Kidney tubule cell (primary cell): ENCODE measurements at places on chromosomes 4 and X.
A peak's percentile ranks its signal among the peaks of the same experiment; 100 is the strongest.

DNA sequence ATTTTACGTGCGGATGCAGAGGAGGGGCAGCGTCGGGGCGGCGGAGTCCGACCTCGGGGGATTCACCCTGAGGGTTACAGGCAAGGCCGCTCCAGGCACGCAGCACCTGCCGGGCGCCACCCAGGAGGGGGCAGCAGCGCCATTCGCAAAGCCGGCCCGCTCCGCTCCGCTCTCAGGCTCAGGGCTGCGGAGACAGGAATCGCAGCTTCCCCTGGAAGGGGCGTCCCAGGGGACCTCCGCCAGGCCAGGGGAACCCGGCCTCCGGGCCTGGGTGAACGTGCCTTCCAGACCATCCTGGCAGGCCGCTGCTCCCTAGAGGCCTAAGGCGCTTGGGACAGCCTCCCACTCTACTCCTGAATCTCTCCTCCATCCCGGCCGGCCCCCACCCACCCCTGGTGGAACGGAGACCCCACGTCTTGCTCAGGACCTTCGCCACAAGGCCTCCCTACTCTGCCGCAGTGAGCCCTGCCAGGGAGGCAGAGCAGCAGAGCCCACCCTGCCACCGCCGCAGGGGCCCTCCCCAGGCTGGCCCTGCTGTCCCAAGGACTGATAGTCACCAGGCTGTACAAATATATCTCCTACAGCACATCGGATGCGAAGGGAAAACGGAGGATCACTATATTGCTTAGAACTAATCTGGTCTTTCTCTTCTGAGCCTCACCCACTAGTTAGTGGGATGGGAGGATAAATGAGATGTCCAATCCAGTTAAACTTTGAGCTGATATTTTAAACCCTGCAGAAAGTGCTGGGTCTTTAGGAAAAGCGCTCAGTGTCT, 115.0 kb downstream of the SMIM20 start:
- peak; percentile 65 for DNase-seq

DNA sequence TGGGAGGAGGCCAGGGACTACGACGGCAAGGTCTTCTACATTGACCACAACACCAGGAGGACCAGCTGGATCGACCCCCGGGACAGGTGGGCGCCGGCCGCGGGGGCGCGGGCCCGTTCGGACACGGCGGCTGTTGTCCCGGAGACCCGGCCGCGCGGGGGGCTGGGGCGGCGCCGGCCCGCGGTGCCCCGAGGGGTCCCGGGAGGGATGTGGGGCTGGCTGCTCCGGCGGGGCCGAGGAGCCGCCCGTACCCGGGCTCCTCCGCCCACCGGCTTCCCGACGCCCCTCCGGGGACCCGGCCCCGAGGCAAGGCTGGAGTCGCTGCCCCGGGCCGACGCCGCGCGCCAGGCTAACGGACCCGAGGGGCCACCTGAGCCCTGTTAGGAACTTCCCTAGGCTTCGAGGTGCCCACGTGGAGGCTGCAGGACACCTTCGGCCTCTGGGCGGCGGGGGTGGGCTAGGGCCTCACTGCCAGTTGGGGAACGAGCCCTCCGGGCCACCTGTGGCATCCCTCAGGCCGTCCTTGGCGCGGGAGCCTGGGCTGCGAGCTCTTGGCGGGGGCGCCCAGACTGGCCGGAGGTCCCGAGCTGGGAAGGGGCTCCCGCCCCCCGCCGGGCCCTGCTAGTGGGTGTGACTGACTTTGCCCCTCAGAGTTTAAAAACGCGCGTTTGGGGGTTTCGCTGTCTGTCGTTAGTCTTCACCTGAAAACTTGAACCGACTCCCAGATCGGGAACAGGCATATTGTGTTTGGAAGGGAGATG, 660 bp downstream of the WWC2 start:
- DNase-seq = peak; percentile 59

DNA sequence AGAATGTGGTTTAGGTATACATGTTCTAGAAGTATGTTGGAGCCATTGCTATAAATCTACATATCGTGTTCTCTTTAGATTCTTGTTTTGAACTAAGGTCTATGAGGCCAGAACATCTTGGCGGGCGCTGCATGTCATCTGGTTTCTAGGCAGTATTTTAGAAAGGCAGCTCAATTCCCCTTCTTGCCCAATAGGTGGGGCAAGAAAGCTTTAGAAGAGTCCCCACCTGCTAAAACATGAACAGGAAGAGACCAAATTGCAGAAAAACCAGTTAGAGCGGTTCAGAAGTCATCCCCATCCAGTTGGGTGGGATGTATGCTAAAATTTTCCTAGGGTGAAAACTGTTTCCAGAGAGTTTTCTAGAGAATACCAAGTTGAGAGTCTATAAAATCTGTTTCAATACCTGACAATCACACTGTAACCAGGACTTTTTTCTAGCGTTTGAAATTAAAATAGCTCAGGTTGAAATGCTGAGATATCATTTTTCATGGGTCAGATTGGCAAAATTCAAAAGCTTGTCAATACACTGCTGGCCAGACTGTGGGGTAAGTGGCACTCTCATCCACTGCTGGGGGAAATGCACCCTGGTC, 17.5 kb upstream of the SH3KBP1 start:
- DNase-seq = peak; percentile 71

- no peak for DNase-seq
These were observed 1047.6 kb downstream of the TECRL start for GRCh38 chr4:63361628-63362027.

DNA sequence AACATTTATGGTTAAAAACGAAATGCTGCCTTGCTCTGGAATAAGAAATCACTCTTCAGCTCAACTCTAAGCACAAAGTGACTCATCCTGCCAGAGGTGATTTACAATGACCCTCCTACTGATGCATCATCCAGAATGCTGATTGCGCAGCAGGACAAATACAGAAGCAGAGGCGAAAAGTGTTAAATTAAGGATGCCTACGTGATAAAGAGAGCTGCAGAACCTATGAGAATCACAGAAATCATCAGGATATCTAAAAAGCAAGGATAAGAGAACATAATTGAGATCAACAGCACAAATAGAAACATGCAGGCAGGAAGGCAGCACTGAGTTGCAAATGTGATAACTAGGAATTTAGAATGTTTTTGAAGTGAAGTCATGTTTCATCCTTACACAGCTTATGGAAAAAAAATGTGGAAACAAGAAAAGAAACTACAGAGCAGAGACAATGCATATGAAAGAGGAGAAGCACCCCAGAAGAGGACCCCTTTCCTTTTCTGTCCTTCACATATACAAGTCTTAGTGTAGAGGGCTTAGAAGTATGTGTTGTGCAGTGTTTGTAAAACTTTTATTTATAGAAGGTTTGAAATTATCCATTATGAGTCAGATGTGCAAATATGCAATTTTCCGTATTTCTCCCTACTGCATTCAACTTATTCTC, 188.4 kb downstream of the SLC7A11 start:
- DNase-seq = peak; percentile 75

DNA sequence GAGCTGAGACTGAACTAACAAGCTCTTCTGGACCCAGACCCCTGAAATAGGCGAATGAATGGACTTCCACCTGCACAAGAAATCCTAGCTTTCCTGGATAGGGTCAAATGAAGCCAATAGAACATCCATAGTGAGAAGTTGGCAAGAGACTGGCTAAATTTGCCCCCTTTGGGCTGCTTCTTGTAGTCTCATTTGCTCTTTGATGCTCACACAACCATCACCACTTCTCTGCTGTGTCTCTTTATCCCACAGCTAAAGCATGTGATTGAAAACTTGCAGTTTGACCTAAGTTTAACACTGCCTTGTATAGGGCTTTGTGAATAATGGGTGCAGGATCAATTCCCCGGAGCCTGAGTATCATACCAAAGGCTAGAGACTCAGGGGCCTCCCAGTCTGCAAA, 38.2 kb downstream of the NLGN3 start:
- DNase-seq = no peak

DNA sequence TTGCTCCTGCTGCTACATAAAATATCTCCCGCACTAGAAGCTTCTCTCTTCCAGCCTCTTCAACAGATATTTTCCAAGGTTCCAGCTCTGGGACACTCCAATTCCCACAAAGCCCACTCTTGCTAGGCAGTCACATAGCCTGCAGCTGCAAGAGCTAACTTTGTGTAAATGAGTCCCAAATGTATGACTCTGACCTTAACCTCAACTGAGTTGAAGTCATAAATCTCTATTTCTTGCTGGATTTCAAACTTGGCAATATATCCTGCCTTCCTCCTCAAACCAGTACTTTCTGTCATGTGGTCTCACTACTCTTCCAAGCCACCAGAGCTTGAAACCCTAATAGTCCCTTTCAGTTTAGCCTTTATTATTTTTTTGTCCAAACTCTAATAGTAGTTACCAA, 315.4 kb upstream of the GRIA3 start:
- no peak for DNase-seq

DNA sequence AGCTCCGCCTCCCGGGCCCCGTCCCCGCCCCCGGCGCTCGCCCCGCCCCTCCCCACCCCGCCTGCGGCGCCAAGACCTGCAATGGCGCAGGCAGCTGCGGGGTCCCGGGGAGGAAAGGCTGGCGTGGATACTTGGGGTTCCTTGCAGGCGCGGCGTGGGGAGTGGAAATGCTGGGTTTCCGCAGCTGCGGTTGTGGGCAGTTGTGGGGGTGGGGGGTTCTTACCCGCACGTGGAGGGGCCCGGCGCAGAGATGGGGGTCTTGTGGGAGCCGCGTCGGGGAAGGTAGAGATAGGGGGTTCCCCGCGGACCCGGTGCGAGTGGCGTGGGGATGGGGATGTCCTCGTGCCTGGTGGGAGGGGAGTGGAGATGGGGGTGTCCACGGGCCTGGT, 680 bp upstream of the ASMTL start:
- DNase-seq = no peak

DNA sequence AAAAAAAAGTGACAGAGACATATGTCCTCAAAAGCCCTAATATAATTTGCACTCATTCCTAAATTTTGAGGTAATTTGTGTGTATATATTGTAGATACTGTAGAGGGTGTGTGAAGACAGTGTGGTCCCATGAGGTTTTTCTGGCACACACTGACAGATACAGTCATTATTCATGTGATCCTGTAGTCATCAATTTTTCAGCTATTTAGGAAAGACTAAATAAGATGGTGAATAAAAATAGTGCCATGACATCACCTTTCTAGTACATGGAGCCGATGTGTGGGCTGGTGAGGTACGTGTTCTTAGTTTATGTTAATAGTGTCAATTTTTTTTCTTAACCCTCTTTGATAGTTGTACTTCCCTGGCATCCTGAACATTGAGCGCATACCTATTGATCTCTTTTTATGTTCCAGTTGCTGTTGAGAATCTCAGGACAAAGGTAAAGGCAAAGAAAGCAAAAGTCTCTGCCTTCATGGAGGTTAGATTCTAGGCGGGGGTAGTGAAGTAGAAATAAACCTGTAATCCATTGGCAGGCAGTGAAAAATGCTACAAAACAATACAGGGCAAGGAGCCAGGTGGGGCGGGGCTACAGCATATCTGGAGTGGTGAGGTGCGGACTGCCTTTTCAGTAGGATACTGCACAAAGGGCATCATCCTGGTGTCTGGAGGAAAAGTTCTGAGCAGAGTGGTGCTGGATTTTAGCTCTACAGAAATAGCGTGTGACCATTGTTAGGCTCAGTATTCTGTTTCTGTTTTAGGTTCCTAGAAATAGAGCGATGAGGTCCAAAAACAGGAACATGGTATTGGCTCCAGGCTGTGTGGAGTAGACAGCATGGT, 93.8 kb downstream of the ARHGAP10 start:
- DNase-seq = peak; percentile 12

GRCh38 chr4:67465763-67466052, 79.6 kb downstream of the CENPC start:
- DNase-seq = no peak

- DNase-seq = no peak
These were observed 262.6 kb upstream of the RPS6KA3 start for GRCh38 chrX:20529301-20529700.

DNA sequence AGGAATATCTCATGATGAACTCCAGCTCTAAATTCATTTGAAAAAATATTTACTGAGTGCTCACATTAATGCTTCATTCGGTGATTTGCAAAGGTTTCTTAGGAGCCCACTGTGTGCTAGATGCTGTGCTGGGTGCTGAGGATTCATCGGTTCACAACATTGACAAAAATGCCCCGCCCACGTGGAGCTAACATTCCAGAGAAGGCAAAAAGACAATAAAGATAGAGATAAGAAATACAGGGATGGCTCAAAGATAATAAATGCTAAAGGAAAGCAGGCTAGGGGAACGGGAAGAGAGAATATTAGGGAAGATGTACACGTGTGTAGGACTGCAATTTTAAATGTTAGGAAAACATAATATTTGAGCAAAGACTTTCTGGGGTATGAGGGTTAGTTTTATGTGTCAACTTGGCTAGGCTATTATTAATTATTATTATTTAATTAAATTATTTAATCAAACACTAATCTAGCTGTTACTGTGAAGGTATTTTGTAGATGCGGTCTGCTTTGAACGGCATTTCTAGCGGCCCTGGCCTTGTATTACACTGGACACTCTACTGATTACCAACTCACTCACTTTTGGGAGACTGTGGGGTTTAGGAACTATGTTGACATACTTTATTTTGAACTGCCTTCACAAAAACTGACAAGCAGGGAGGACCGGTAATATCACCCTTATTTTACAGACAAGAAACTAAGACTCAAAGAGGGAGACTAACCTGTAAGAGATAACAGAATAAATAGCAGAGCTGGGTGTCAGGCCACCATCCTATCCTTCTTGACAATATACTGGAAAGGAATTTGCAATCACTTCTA, 61.9 kb upstream of the IRF2 start:
- DNase-seq = no peak

- no peak for DNase-seq
These were observed 546.5 kb downstream of the SPOCK3 start for GRCh38 chr4:166687828-166688227.

- peak; percentile 99 for DNase-seq
These were observed 99.3 kb upstream of the PRKG2 start for GRCh38 chr4:81314196-81314896.

DNA sequence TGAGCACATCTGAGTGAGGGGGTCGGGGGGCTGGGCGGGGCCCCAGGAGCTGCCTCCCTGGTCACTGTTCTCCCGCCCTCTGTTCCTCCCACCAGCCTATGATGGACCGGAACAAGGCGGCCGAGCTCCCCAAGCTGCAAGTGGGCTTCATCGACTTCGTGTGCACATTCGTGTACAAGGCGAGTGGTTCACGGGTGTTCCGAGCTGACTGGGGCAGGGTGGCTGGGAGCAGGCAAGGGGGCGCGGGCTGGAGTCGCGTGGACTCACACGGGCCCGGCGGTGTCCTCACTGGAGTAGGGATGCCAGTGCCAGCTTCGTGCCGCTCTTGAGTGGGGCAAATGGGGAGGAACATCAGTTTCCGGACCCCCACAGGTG, 7.7 kb downstream of the ATP5ME start:
- no peak for DNase-seq

GRCh38 chr4:89324671-89325070, 17.1 kb upstream of the GPRIN3 start:
- peak; percentile 87 for DNase-seq

- DNase-seq = no peak
These were observed 72.5 kb downstream of the C4orf46 start for GRCh38 chr4:158599150-158599549.

DNA sequence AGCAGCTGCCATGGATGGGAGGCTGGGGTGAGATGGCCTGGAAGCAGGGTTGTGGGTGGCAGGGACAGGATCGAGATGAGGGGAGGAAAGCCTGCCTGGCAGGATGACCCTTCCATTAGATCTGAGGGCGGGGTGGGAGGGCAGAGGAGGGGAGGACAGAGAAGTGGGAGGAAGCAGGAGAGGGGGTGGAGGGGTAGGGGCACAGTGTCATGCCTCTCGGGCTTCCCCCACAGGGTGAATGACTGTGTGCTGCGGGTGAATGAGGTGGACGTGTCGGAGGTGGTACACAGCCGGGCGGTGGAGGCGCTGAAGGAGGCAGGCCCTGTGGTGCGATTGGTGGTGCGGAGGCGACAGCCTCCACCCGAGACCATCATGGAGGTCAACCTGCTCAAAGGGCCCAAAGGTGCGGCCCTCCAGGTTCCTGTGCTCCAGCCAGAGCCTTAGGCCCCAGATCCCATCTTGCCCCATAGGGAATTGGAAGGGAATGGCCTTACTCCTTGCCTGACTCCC, 4.9 kb downstream of the DLG3 start:
- DNase-seq = no peak
